ENCODE measurements at places on chromosomes 4 and X.

- DNase-seq = no peak
Observed at GRCh38 chrX:68901519-68901918, 72.7 kb downstream of the EFNB1 start.

GRCh38 chr4:8235686-8236085 is 33.9 kb upstream of the HTRA3 start:
- no peak for DNase-seq

DNA sequence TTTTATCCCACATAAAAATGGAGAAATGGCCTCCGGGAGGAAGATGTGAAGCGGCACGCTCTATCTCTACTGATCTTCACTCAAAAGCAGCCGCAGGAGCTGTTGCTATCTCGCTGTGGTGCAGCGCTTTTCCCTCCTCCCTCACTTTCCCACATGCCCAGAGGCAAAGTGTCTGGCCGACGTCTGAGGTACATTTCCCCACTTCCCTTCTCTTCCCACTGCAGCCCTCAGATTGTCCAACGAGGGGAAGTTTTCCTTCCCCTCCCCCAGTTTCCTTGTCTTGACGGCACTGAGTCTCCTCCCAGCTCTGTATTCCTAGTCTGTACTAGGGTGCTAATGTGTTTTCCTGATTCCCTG is 660 bp upstream of the COL25A1 start:
- DNase-seq = no peak

GRCh38 chr4:27010334-27010940 is 149.8 kb downstream of the STIM2 start:
- DNase-seq = peak; percentile 12

GRCh38 chr4:40446839-40447238 is 111.7 kb downstream of the CHRNA9 start:
- DNase-seq = no peak

DNA sequence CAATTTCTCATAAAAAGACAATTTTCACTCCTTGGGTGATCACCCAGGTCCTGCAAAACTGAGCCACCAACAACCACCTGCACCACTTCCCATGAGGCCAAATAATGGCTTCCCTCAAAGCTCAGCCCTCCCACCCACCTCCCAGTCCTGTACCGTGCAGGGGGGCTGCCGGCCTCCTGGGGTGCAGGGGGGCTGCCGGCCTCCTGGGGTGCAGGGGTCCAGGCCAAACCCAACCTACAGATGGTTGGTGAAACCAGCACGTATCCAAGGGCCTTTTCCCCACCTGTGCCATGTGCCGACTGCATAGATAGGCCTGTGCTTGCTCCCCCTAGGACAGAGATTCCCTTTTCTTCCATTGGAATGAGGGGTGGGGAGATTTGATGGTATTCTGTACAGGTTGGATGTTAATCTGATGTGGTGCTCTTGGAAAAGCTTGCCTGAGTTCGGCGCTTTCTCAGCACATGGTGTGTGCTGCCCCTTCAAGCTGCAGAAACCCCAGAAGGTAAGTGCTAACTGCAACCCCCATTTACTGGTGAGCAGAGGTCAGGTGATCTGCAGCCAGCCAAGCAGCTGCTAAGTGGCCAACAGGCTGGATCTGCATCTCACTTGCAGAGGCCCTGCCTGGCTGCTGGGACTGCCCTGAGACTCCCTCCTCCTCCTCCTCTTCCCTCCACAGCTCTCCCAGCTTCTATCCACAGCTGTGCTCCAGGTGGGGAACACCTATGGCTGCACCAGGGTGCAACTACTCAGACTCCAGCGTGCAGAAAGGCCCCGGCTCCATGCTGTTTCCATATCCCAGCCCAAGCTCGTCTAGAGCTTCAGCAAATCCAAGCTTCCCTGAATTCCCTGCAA is 38.8 kb downstream of the FRG1 start:
- DNase-seq = no peak

DNA sequence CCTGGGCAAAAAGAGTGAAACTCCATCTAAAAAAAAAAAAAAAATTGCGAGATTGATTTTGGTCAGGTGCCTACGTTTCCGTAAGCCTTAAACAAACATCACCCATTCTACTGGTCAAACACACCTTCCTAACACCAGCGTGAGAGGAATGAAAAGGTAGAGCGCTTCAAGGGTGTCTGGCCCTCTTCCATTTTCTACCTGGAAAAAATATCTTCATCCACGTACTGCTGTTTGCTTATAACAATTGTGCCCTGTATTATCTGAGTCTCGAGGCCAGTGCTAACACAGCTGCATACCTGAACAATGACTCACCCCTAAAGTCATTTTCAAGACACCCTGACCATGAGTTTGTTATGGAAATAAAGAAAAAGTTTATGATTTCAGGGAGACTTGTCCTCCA is 13.9 kb downstream of the TMSB4X start:
- DNase-seq = no peak

- DNase-seq = no peak
Observed at GRCh38 chr4:175637762-175638161, 174.3 kb downstream of the GPM6A start.

GRCh38 chr4:110967936-110968335 is 345.1 kb upstream of the PITX2 start:
- no peak for DNase-seq

DNA sequence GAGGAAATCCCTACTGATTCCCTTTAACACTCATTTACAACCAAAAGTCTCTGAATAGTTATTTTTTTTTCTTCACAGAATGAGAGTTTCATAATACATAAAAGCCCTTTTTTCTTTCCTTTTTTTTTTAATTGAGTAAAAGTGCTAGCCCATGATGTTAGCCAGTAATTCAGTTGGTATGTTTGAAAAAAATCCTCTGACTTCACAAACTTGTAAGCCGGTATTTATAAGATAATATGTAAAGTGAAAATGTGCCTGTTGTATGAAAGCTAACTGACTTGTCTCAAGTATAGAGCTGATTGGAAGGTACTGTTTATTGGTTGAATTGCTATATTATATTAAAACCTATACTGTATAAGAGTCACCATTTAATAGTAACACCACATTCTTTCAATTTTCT is 70.2 kb upstream of the NEIL3 start:
- no peak for DNase-seq

GRCh38 chrX:2500803-2501558 is at the start of the genes DHRSX and ZBED1:
DHRSX (minus strand) TSS chrX:2500976; CDS start chrX:2500925, 51 bp downstream.
ZBED1 (minus strand) TSS chrX:2500976; CDS start chrX:2490719, 10,257 bp downstream.
- no peak for DNase-seq

- DNase-seq = no peak
Observed at GRCh38 chr4:54723820-54724219, 66.1 kb downstream of the KIT start.

- DNase-seq = no peak
Observed at GRCh38 chr4:24690436-24690835, 104.9 kb upstream of the SOD3 start.

DNA sequence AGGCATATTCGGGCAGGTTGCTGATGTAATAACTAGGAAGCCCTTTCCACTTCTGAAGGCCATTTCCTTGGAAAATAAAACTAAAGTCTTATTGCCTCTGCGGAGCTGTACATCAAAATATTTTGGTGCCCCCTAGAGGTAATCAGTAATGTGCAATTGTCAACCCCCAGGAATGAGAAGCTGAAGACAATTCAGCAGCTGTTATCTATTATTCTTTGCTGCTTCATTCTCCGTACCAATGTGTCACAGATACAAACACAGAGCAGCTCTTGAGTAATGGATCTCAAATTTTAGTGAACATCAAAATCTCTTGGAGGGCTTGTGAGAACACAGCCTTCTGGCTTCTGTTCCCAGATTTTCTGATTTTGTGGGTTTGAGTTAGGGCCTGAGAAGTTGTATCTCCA is 3.5 kb upstream of the SLIT2 start:
- DNase-seq = peak; percentile 28

- no peak for DNase-seq
Observed at GRCh38 chrX:40009462-40009851, 88.3 kb downstream of the BCOR start.

GRCh38 chr4:101604976-101605375 is 185.6 kb upstream of the BANK1 start:
- DNase-seq = no peak

DNA sequence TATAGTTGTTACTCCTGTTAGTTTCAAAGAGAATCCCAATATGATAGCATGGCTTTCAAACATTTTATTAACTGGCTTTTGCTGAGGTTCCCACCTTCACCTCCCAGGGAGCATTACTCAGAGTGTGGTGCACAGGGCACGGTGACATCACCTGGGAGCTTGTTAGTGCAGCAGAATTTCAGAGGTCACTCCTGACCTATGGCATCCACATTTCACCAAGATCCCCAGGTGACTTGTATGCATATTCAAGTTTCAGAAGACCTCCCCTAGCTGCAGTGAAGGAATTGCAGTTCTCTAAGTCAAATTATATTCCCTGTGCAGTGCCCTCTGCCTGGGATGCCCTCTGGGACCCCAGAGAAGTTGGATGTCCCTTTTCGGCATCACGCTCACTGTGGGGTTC is 29.7 kb upstream of the LNX1 start:
- no peak for DNase-seq

GRCh38 chrX:35562395-35562794 is 235.7 kb upstream of the MAGEB16 start:
- no peak for DNase-seq

GRCh38 chrX:70292788-70293187 is 2.9 kb downstream of the KIF4A start:
- DNase-seq = no peak

- no peak for DNase-seq
Observed at GRCh38 chr4:38106311-38106710, 146.1 kb downstream of the PTTG2 start.

DNA sequence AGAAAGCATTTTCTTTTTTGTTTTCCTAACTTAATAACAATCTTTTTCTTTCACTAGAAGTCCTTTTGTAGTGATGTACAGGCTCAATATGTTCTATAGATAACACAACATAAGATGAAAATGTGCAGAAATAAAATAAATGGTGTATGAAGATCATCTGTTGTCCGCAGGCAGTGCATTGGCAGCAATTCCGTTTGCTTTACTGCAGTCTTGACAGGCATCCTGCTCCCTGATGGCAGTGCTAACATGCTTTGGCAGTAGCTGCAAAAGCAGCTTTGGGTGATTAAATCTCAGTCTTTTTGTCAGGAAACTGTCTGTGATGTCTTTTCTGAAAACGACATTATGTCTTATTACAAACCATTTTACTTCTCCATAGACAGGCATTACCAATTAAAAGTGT is 131.4 kb downstream of the TRAM1L1 start:
- no peak for DNase-seq

GRCh38 chr4:15648600-15648999 is 6.6 kb downstream of the FBXL5 start:
- DNase-seq = no peak

- DNase-seq = no peak
Observed at GRCh38 chr4:8544282-8544681, 35.9 kb upstream of the GPR78 start.

- no peak for DNase-seq
Observed at GRCh38 chrX:103678199-103678993, 8.1 kb downstream of the MORF4L2 start.

- DNase-seq = no peak
Observed at GRCh38 chr4:143641361-143641760, 59.1 kb downstream of the FREM3 start.

DNA sequence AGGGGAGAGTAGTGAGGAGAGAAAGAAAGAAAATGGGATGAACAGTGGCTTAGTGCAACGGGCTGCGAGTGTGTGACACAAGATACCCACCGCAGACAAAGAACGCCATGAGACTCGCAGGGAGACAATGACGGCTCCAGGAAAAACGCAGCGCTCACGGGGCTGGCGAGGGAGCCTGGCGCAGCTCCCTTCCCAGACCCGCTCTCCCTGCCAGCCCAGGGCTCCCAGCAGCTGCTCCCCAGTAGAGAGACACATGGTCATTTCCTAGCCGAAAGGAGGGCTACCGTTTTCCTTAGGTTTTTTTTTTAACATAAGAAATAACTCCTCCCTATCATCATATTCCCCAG is 149.5 kb downstream of the MAML3 start:
- no peak for DNase-seq

DNA sequence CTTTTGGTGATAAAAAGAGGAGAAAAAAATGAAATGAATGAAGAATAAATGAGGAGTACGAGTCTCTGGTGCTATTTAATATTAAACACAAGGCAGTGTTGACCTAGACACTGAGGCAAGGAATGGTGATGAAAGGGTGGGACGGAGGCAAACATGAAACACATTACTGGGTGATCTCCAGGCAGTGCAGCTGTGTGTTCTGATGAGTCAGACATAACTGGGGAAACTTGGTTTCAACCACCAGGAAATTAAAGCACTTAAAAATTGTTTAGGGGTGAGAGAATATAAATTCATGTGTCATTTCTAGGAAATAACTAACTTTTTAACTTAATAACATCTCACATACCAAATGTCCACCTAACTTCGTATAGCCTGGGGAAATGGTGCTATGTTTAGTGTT is 19.7 kb upstream of the CXCL6 start:
- no peak for DNase-seq

DNA sequence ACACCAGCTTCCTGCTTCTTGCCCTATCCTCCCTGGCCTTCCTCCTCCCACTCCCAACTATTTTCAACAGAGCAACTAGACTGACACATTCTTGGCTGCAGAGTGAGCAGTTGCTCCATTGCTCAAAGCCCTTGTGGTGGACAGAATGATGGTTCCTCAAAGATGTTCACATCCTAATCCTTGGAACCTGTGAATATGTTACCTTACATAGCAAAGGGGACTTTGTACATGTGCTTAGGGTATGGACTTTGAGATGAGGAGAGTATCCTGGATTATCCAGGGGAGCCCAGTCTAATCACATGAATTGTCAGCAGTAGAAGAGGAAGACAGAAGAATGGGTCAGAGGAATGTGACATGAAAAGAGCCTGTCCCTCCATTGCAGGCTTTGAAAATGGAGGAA is 24.9 kb upstream of the HOPX start:
- DNase-seq = no peak

- DNase-seq = no peak
Observed at GRCh38 chr4:82839624-82840023, 41.0 kb upstream of the SCD5 start.

DNA sequence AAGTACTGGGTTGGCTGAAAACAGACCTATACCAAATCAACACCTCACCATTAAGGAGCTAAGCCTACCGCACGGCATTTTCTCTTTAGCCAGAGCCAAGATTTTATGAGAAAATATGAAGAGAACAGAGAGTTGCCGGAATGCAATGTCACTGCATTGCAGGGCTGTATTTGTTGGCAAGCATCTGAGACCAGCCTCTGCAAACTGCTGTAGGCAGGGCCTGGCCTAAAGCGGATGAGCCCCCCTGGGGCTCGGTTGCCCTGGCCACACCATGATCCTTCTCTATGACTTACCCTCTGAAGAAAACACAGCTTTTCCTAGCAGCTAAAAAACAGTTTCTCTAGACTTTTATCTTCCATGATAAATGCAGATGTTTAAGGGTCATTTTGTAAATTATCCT is 120.5 kb upstream of the SORBS2 start:
- DNase-seq = no peak

DNA sequence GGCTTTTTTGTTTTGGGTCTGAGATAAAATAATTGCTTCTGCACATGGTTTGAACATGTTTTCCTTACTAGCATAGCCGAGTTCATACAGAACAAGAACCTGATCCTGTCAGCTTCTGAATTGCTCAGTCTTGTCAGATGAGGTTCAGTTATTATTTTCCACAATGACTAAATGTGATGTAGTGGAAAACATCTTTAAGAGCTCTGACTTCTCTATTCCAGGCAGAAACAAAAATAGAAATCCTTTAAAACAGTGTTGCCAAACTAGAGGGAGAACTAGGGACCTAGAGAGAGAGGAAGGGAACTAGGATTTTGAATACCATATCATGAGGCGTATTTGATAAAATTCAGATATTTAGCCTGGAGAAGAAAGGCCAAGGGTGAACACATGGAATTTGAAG is 2.0 kb downstream of the ATP6AP2 start:
- no peak for DNase-seq

Data from SK-N-MC (cell line).